Cortex of kidney (tissue), 1 donor: ENCODE measurements at places on chromosomes 4 and X.

DNA sequence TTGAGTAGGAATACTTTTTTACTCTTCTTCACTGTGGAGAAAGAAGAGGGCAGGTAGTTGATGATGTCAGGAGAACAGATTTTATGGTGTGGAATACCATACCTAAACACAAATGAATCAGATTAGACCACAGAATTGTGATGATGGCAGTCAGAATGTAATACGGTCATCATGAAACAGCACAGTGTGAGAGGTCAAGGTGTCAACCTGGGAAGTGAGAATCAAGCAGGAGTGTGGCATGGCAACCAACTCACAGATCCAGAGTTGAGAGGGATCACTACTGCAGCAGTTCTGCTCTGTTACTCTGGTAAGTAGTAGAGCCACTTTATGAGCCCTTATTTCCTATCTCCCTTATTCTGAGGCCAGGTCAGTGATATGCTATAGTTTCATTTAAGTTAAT lies 27.7 kb downstream of the METTL14 start:
- no peak for DNase-seq

- DNase-seq: no peak
These were observed 153.8 kb upstream of the AGA start for GRCh38 chr4:177596035-177596434.

DNA sequence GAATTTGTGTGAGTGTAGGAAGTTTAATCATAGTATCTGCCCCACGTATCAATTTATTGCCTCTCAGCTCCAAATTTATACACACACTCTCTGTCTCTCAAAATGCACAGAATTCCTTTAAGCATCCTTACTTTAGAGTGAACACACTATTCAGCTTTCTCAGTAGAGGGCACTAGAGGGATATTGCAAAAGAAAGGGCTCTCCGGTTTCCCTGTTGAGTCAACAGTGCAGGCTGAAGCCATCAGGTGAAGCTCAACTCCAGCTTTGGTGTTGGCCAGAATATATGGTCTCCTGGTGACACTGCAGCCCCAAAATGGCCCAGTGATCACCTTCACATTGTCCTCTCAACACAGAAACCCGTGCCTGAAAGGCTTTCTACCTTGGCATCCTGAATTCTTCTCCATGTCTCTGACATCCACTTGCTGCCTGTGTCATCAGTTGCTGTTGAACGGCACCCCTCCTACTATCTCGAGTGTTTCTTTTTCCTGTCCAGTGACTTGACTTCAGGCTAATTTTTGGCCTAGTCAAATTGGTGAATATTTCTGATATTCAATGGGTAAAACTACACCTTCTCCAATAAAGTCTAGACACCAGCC lies 670.5 kb downstream of the GABRG1 start:
- DNase-seq: no peak

DNA sequence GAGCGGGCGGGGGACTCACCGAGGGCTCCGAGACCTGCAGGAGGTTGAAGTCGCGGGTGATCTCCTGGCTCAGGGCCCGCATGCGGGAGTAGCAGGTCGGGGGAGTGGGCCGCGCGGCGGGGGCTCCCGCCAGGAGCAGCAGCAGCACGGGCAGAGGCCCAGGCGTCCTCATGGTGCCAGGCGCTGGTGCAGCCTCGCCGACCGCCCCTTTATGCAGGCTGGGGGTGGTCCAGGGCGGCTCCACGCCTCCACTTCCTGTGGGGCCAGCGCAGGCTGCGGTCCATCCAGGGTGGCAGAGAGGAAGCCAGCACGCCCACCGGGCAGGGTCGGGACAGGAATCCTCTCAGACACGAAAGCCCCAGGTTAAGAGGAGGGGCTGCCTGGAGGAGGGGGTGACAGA lies at the start of gene CYTL1:
TSS of gene CYTL1 (minus strand) at position 185 of the 400 bp plus-strand sequence. CDS start at position 172, 13 bp downstream.
- DNase-seq: no peak

DNA sequence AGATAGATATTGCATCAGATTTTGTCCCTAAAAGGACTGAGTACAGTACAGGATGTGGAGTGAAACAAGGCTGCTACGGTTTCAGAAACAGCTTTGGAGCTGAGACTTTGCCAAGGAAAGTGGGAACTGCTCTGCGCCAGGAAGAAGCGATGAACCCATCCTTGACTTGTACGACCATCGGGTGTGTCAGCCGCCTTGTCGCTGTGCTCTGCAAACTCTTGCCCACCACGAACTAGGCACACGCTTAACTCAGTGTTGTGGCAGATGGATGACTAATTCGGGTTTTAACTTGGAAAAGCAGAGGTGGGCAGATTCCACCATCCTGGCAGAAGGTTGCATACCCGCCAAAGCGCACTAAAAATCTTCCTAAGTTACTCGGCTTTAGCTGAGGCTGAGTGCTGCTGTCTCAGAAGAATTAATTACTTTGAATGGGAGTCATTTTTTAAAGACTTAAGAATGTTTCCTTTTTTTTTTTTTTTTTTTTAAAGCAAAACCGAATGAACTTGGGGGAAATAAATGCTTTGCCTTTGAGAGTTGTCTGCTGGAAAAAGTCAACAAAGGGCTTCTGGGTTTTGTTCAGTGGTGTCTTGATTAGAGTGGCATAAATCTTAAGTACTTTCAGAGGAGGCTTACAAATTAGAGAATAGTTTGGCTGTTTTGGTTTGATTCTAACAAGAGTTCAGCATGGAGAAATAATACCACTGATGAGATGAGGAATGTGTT lies 69.5 kb downstream of the SHROOM2 start:
- DNase-seq: no peak

DNA sequence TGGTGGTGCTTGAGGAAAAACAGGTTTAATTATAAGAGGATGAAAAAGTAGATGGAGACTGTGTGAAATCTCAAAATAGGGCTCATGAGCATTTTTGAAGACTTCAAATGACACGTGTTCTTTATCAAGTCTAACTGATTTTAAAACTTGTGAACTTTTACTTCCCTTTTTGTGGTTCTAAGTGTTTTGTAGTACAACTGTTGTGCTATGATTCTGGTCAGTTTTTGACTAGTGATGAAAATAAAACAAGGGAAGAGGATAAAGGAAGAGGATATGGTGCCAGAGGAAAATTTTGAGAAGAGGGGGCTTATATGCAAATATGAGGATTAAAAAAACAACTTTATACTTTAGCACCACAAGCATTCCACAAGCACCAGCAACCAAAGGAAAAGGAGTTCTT lies 644.0 kb downstream of the RPA4 start:
- DNase-seq: no peak

DNA sequence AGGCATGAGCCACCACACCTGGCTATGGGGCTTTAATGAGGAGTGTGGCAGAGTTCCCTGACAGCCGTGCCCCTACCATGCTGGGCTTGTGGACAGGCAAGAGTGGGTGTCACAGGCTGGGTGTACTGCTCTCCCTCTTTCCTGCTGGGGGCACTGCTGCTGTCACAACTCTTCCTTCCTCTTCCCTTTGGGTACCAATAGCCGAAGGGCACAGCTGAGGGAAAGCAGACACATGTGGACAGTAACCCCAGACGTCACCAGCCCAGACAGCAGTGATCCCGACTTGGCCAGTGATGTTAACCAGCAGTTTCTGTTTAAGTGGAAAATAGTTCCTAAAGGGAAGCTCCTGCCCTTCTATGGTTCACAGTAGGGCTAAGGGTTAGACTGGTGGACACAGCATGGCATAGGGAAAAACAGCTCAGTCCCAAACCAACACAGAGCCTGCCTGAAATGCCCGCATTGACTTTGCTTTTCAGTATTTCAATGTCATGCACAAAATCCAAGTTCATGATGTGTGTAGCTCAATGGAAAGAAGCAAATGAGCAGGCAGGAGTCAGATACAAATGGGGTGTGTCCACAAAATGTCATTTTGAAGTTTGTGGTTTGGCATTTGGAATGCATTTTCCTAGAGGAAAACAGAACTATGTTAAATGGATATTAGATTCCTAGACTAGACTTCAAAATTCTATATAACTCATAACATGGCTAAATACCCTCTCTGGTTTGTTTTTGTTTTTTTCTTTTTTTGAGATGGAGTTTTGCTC lies 24.9 kb upstream of the DDX3X start:
- DNase-seq: no peak
